CD4-positive, alpha-beta T cell treated with Interleukin-6 for 4 hours (primary cell): ENCODE measurements at places on chromosomes 1 and 21.
A peak's percentile ranks its signal among the peaks of the same experiment; 100 is the strongest.

DNA sequence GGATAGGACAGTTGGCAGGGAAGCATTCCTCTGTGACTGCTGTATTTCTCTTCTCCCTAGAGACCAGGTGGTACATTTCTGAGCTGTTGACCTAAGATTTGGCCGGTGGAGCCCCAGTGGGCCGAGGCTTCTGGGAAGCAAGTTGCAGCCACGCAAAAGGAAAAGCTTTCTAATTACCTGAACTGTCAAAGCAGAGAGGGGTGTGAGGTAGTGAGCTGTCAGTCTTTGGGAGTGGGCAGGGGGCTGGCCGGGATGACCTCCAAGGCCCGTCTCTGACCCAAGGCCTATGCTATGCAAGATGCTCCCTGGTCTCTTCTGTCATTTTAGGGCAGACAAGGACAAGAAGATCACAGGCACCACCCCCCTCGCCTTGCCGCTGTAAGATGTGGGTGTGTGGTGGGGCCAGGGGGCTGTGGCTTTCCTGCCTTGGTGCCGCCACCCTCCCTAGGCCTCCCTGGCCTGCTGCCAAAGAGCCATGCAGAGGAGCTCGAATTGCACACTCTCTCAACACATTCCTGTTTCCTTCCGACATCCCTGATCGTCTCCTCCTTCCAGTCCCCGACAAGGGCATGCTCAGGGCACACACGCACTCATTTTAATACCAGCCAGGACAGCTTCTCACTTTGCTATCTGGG lies 7.7 kb downstream of the PADI1 start:
- DNase-seq = peak; percentile 80

DNA sequence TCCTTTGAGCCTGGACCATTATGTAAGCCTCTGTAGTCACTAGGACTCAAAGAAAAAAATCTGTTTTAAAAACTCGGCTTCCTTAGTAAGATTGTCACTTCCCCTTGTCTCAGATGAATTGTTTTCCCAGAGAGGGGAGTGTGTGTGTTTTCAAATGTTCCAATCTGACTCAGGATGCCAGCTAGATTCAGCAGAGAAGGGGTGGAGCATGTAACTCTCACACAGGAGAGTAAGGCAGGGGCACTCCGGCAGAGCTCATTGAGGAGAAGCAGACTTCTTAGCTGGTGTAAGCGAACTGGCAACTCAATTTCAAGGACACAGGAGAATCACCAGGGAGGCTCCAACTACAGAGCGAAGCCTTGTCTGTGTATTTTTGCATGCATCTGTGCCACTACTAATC lies 623.2 kb downstream of the LMO4 start:
- no peak for DNase-seq

DNA sequence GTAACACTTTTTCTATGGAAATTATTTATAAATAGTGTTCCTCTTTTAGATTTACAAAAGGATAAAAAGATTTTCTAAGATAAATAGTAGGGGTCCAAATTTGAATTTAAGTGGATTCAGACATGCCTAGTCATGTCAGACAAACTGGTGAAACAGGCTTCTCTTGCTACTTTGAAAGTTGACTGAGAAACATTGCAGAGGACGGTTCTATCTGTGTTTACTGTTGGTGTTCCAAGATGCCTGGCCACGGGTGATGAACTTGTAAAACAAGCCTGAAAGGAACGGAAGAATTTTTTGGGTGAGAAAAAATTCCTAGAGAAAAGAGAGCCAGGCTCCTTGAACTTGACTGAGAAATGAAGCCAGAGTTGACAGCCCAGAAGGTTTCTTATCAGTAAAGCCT lies 2.2 kb downstream of the KRTAP19-1 start:
- no peak for DNase-seq

- DNase-seq = no peak
These were observed 13.2 kb downstream of the CAPN2 start for GRCh38 chr1:223725578-223725977.

DNA sequence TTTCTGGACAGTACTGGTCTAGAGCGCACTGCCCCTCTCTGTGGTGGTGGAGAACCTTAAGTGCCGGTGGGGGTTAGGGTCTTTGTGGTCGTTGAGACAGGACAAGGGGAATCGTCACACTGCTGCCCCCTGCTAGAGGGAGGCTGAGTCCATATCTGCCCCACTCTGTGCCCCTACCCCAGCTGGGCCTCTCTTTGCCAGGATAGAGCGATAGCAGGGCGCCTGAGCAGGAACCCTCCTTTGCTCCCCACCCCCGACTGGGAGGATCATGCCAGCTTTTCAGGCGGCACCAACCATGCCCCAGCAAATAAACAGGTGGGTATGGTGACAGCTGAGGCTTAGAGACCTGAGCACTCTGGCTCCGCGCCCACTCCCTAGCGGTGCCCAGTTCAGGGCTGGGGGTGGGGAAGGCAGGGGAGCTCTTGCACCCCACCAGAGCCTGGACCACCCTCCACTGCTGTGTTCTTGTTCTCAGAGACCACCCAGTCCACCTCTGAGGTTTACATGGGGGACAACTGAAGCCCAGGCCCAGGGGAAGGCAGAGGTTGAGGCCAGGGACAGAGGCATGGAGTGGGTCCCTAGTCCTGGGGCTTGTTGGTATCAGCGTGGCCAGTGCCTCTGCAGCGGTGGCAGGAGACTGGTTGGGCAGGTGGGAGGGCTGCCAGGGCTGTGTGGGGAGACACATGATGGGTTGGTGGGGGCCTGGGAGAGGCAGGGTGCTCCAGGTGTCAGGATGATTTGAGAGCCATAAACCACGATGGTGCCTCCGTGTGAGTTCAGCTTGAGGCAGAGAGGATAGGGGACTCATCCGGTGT lies 1.6 kb downstream of the PADI2 start:
- DNase-seq = no peak

DNA sequence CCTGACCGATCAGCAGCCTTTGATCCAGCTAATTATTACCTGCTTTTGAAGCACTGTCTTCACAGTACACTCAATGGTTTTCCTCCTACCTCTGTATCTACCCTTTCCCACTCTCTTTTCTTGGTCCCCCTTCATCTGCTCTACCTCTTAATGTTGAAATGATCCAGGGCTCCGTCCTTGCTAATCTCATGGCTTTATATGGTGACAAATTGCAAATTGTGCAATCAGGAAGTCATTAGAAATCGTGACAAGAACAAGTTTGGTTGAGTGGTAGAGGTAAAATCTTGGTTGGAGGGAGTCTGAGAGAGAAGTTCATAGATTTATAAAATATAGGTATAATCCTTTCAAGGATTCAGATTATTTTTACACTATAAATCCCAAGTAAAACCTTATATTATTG lies 9.6 kb upstream of the CYB5R1 start:
- DNase-seq = no peak

GRCh38 chr1:104248385-104248784 lies 498.7 kb downstream of the AMY1C start:
- no peak for DNase-seq

GRCh38 chr21:37337831-37338230 lies 28.7 kb upstream of the DYRK1A start:
- no peak for DNase-seq

DNA sequence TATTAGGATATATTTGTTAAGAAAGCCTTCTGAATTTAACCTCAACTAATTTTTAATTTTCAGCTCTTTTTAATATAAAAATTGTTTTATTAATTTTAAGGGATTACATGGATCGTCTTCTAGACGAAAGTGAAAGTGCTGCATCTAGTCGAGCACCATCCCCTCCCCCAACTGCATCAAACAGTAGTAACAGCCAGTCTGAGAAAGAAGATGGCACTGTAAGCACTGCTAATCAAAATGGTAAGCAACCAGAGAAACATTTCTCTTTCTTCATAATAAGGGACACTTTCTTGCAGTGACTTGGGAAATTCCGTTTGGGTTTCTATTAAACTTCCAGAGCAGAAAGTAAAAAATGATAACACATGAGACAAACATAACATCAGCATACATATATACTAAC lies 56.9 kb downstream of the MIER1 start:
- DNase-seq = peak; percentile 74

DNA sequence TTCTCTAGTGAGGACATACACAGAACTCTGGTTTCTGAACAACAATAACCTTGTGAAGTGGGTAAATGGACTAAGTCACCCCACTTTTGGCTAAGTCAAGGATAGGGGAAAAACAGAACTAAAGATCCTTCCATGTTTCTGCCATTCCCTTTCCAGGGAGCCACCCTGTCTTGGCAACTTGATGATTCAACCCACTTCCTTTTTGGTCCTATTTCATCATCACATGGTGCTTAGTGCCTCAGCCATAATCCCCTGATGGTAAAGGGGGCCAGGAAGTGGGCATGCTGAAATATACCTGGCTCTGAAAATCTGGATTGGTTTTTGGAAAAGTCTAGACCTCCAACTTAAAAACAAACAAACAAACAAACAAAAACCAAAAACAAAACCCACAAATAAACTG lies 206.4 kb upstream of the FOXD3 start:
- DNase-seq = no peak

DNA sequence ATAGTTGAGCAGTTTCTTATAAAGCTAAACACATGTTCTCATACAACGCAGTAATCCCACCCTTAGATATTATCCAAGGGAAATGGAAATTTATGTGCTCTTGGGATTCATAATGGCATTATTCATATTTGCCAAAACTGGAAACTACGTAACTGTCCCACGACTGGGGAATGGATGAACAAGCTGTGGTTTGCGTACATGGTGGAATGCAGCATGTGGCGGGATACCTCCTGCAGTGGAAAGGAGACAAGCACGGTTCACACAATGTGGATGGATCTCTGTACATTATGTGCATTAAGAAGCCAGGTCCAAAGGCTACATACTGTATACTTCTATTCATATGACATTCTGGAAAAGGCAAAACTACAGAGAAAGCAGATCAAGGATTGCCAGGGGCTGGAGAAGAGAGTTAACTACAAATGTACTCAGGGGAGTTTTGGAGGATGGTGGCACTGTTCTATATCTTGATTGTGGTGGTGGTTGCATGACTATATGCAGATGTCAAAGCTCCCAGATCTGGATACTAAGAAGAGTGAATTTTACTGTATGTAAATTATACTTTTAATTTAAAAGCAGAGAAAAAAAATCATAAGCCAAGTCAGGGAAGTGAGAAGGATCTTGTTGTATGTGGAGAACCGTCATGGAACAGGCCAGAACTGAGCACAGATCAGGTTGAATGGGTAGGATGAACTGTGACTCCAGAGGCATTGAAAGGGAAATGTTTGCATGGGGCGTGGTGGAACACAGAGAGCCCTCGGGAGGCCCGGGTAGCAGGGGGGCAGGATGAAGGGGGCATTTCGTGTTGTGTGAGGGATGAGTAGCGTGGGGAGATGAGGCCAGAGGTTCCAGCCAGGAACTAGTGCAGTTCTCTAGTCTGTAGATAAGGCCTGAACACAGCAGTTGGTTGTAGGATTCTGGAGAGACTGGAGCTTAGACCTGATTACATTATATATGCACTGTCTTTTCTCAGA lies 90.7 kb downstream of the GALNT2 start:
- no peak for DNase-seq

GRCh38 chr1:98322966-98323365 lies 338.6 kb upstream of the SNX7 start:
- no peak for DNase-seq

DNA sequence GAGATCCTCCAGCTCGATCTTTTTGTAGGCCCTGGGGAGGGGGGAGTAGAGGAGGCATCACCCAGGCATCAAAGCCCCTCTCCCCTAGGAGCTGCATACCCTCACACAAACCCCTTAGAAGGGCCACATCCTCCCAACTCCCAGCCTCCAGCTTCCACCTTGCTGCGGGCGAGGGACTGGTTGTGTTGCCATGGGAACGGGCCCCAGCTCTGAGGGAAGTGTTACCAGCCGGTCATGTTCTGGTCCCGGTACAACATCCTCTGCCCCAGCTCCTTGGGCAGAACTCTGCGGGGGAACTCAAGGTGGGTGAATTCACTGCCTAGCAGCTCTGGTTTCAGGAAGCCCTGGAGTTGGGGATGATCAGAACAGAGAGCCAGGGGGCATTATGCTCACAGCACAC lies 4.1 kb downstream of the PPM1J start:
- DNase-seq = no peak

DNA sequence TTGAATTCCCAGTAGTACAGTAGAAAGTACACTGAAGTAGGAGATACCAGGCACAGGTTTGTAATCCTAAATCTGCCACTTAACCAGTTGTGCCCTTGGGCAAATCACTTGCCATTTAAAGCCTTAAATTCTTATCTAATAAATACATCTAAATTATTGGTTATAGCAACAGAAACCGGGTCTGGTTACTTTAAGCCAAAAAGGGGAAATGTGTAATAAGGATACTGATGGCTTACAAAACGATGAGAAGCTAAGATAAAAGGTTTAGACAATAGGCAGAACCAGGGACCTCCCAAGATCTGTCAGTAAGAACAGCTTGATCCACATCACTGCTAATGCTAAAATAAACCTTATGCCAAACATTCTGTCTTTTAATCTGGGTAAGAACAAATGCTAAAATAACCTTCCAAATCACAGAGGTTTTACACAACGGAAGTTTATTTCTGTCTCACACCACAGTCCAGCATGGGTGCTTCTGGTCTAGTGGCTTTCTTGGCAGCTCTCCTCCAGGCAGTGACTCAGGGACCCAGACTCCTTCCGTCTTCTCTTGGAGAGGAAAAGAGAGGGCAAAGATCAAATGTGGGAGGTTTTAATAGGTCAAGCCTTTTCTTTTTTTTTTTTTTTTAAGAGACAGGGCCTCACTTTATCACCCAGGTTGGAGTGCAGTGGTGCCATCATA lies 16.5 kb upstream of the ZMYM1 start:
- DNase-seq = no peak

DNA sequence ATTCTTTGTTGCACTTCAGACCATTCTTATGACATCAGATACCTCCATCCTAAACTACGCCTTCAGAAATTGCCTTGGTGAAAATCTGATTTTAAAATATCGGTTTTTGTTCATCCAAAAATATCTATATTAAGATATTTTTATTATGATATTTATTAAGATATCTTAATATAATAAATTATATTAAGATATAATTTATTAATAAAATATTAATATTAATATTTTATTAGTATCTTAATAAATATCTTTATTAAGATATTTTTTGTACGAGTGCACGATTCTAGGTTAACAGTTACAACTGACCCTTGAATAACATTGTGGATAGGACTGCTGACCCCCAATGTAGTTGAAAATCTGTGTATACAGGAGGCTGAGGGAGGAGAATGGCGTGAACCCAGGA lies 20.9 kb downstream of the PADI4 start:
- no peak for DNase-seq

DNA sequence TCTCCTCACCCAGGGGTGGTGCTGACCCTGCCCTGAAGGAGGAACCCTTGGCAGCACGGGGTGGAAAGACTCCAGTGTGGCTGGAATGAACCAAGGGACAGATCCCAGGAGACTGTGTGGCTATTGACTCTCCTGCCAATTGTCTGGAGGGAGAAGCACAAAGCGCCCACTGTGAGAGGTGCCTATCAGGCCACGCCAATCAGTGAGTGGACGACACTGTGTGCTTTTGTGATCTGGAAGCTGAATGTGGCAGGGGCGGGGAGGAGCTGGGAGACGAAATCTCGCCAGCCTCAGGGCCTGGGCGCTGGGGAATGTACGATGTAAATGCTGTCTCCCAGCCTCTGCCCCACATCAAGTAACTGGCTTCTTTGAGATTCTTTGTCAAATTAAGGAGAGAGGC lies 167.1 kb downstream of the ZBTB18 start:
- no peak for DNase-seq
